Activated naive CD4-positive, alpha-beta T cell treated with anti-CD3 and anti-CD28 coated beads for 36 hours (primary cell): ENCODE measurements at places on chromosomes 16 and 17.

GRCh38 chr17:76527430-76528111 is 9.9 kb downstream of the CYGB start:
- DNase-seq: peak; percentile 59

DNA sequence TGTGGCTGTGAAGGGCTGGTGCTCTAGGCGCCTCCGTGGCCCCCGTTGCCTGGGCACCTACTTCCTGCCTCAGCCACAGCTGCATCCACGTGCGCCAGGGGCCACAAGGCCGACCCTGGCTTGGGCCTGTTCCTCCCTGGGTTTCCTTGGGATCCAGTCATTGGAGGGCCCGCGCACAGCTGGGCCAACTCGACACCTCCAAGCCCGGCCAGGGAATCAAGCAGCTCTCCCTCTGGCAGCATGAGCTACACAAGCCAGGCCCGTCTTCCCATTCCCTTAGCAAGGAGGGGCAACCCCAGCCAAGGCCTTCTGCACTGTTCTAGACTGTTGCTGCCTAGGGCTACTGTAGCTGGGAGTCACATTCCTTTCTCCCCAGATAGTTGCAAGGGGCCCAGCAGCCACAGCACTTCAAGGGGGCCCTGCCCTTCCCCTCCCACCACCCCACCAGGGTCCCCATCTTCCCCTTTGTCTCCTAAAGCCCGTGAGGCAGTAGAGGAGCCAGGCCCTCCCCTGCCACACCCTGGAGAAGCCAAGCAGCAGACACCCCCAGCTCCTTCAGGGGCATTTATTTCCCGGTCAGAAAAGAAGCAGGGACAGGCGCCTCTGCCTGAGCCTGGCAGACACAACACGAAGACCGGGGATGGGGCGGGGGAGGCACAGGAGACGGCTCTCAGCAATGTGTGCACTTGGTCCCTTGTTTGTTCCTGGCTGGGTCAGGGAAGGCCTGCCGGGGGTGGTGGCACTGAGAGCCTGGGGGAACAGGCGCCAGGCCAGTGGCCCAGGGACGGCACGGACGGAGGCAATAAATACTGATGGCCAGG is 3.8 kb downstream of the ARHGDIA start:
- DNase-seq: peak; percentile 25

DNA sequence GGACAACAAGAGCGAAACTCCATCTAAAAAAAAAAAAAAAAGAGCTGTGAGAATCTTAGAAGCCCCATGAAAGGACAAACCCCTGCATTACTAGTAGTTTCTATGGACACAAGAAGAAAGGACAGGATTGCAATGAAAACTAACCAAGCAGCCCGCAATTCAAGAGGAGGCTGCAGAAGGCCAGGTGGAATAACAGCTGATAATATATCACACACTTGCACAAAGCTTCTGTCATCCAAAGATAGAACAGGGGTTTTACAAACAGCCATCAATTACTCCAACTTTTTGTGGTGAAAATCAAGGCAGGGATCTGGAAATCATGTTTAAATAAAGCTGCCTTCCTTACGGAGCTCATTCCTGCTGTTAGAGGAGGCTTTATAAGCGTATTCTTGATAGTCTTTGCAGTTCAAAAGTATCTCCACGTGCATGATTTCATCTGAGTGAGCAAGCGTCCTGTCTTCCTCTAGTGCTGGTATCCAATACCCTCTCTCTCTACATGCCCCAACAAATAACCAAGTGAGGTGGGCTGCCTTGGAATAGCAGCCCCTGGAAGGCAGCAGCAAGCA is 23.1 kb upstream of the TMEM94 start:
- DNase-seq: no peak

- DNase-seq: peak; percentile 30
These were observed 113.2 kb downstream of the MSI2 start for GRCh38 chr17:57369509-57369945.

- no peak for DNase-seq
These were observed 22.6 kb upstream of the KIFC3 start for GRCh38 chr16:57824888-57825287.
